Type B pancreatic cell (in vitro differentiated cells): ENCODE measurements at places on chromosomes 5 and 9.

- H3K27me3 ChIP-seq: no peaks in the 10 kb centered on the region
- peaks cover 18% of the 10 kb centered on the region for H3K4me1 ChIP-seq
- H3K27ac ChIP-seq: no peak overlapping the region
- no peaks in the 10 kb centered on the region for H3K36me3 ChIP-seq
- no peak overlapping the region for H3K4me3 ChIP-seq
Observed at GRCh38 chr9:86589273-86589672, 235.1 kb upstream of the TUT7 start.

- DNase-seq: no peak
- H3K4me3 ChIP-seq: no peak overlapping the region
- H3K27ac ChIP-seq: no peak overlapping the region
- H3K4me1 ChIP-seq: peaks cover 5% of the 10 kb centered on the region
Observed at GRCh38 chr9:131552030-131552429, 6.7 kb downstream of the PRRT1B start.

- no peaks in the 10 kb centered on the region for H3K4me1 ChIP-seq
- H3K36me3 ChIP-seq: peaks cover 34% of the 10 kb centered on the region
- no peak overlapping the region for H3K4me3 ChIP-seq
- no peaks in the 10 kb centered on the region for H3K27me3 ChIP-seq
Observed at GRCh38 chr9:131203431-131204218, 72.7 kb downstream of the FAM78A start.

- H3K36me3 ChIP-seq: no peaks in the 10 kb centered on the region
- peaks cover 25% of the 10 kb centered on the region for H3K27me3 ChIP-seq
Observed at GRCh38 chr5:8585230-8586018, 716.5 kb downstream of the MTRR start.

DNA sequence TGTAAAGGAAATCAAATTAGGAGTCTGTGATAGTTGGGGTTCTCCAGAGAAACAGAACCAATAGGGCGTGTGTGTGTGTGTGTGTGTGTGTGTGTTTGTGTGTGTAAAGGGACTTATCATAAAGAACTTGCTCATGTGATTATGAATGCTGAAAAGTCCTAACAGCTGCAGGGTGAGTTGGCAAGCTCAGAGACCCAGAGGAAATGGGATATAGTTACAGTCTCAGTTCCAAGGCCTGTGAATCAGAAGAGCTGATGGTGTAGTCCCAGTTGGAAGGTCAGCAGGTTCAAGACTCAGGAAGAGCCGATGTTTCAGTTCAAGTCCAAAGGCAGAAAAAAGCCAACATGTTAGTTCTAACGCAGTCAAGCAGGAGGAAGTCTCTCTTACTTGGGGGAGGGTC lies 214.2 kb downstream of the ELAVL2 start:
- H3K27ac ChIP-seq: no peak overlapping the region
- no peaks in the 10 kb centered on the region for H3K4me1 ChIP-seq
- no peaks in the 10 kb centered on the region for H3K36me3 ChIP-seq
- no peaks in the 10 kb centered on the region for H3K27me3 ChIP-seq
- no peak overlapping the region for H3K4me3 ChIP-seq

DNA sequence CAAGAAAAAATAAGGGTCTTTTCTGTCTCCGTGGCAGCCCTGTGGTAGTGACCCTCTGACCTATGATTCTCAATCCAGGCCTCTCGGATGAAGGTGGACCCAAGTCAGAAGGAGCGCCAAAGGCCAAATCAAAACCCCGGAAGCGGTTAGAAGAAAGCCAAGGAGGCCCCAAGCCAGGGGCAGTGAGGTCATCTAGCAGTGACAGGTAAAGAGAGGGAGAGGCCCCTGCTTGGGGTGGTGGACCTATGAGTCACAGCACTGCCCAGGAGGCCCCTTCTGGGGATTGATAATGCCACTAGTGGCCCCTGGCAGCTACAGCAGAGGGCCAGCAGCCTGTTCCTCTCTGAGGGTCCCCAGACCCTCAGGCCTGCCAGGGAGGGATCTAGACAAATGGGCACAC lies 6.4 kb upstream of the SLC2A8 start:
- no peaks in the 10 kb centered on the region for H3K27me3 ChIP-seq
- H3K36me3 ChIP-seq: no peaks in the 10 kb centered on the region
- DNase-seq: no peak
- no peak overlapping the region for H3K4me3 ChIP-seq
- H3K4me1 ChIP-seq: peaks cover 40% of the 10 kb centered on the region

GRCh38 chr5:139862313-139862712 lies 66.7 kb downstream of the PSD2 start:
- DNase-seq: no peak
- H3K27me3 ChIP-seq: peaks cover 30% of the 10 kb centered on the region
- no peak overlapping the region for H3K27ac ChIP-seq
- H3K4me3 ChIP-seq: no peak overlapping the region
- no peaks in the 10 kb centered on the region for H3K36me3 ChIP-seq

- H3K4me3 ChIP-seq: no peak overlapping the region
- H3K27me3 ChIP-seq: peaks cover 19% of the 10 kb centered on the region
- no peaks in the 10 kb centered on the region for H3K4me1 ChIP-seq
- no peak overlapping the region for H3K27ac ChIP-seq
- no peaks in the 10 kb centered on the region for H3K36me3 ChIP-seq
- no peak for DNase-seq
Observed at GRCh38 chr9:120258096-120258495, 321.9 kb downstream of the CDK5RAP2 start.

DNA sequence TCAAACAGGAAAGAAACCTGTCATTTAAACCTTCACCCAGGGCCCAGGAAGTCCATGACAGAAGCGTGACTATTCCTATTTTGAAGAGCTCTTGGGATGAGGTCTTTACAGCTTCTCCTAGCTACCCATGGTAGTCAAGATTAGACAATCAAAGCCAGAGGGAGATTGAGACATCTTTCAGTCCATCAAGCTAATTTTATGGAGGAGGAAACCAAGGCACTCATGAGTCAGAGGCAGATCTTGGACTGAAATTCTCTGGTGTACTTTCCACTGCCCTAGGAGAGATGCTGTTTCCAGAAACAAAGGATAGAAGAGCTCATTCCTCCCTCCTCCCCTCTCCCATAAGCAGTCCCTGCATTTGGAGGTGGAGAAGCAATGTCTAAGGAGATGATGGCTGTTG lies 9.2 kb downstream of the TNFSF8 start:
- DNase-seq: no peak
- peaks cover 15% of the 10 kb centered on the region for H3K27me3 ChIP-seq
- no peaks in the 10 kb centered on the region for H3K36me3 ChIP-seq

GRCh38 chr9:126361810-126362238 lies 35.2 kb downstream of the MVB12B start:
- H3K27ac ChIP-seq: no peak overlapping the region
- H3K36me3 ChIP-seq: peaks cover 30% of the 10 kb centered on the region
- no peaks in the 10 kb centered on the region for H3K27me3 ChIP-seq
- no peak for DNase-seq
